ENCODE measurements at places on chromosomes 16 and 17.

DNA sequence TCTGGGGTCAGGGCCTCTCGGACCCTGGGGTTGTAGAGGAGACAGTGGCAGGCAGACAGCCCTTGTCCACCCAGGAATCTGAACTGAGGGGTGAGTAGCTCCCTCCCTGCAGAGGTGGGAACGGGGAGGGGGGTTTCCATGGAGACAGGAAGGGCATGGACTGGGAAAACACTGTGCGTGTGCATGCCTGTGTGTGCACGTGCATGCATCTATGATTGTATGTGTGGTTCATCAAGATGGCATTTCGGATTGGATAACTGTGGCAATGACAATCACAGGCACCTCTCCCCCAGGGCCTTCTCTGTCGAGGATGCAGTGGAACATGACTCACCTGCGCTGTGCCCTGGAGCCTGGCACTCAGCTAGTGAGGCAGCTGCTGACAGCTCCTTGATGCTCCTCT is 6.1 kb upstream of the CD300C start:
- peak; percentile 51 for DNase-seq

DNA sequence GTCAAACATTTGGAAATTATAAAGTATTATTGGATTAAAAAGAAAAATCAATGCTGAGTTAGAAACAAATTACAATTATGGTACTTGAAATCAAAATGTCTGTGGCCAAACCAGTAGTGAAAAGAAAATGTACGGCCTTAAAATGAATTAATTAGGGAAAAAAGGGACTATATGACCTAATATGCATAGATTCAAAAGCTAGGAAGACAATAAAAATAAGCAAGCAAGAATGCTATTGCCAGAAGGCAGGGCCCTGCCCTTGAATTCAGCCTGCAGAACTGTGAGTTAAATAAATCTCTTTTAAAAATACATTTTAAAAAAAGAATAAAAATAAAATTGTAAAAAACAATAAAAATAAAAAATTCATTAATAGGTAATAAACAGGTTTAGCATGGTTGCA is 88.7 kb downstream of the TRIM37 start:
- DNase-seq = no peak

DNA sequence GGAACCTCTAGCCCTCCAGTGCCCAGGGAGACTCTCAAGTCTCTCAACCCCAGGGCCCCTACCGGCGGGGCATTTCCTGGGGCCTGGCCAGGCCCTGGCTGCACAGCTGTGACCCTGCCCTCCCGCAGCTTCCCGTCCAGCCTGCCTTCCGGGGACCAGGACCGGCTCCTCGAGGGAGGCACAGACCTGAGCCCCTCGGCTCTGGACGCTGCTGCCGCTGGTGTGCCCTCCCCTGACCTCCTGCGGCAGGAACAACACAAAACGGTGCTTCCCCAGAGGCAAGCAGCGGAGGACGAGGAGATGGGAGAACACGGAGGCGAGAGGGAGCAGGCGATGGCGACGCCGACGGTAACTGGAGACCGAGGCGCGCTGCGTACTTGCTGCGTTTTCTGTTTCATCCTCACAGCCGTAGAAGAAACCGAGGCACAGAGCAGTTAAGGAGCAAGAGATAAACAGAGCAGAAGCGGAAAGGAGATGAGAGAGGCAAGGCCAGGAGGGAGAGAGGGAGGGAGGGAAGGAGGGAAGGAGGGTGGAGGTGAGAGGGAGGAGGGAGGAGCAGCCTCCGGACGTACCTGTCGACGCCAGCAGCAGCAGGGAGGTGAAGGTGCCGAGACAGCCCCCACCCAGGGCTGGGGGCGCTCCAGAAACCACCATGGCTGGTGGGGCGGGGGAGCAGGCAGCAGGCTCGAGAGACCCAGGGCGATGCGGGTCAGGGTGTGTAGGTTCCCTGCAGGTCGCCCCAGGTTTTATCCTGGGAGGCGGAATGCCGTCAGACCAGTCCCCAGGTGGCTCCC is at the start of gene PRSS22:
Gene PRSS22 (minus strand): TSS at position 720 of the 794 bp plus-strand sequence. CDS start 66 bp downstream, at position 654.
- peak; percentile 56 for DNase-seq

GRCh38 chr16:1614456-1615102 is 2.4 kb downstream of the CRAMP1 start:
- peak; percentile 55 for DNase-seq

DNA sequence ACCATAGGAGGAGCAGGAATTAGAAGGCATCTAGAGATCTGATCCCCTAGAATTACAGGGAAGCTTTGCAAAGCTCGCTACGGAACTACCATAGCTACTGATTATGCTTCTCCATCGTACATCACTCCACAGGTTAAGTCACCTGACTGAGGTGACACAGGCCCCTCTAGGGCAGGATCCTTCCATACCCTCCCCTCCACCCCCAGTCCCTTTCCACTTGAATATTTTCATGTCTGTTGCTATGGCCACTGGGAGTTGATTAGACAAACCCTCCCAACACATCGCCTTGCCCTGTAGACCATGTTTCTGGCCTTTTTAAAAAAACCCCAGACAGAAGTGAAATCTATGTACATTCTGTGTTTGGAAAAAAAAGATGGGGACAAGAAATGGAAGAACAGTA is 287.1 kb downstream of the SOX9 start:
- no peak for DNase-seq

DNA sequence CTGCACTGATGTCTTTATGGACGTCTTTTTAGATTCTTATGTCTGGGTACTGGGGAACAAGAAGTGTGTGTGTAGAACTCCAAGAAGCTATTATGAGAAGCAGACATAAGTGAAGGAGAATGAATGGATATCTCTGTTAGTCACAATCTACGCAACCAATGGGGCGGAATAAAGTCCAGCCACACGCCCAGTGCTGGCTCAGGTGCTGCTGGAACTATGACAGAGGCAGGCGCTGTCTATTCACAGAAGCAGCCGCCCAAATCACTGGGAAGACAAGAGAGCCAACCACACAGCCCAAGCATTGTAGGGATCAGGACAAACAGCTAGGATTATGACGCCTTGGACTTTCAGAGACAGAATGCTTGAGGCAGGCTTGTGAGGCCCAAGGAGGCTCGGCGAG is 43.9 kb upstream of the ICAM2 start:
- peak; percentile 90 for DNase-seq

GRCh38 chr16:22213236-22213635 is 7.2 kb downstream of the EEF2K start:
- no peak for DNase-seq

GRCh38 chr17:48162946-48163506 is 55.5 kb downstream of the SNX11 start:
- DNase-seq = no peak

- no peak for DNase-seq
Measured at GRCh38 chr16:6837722-6838121, 494.9 kb upstream of the RBFOX1 start.

GRCh38 chr17:3003296-3004149 is 59.9 kb downstream of the OR1D5 start:
- DNase-seq = no peak

DNA sequence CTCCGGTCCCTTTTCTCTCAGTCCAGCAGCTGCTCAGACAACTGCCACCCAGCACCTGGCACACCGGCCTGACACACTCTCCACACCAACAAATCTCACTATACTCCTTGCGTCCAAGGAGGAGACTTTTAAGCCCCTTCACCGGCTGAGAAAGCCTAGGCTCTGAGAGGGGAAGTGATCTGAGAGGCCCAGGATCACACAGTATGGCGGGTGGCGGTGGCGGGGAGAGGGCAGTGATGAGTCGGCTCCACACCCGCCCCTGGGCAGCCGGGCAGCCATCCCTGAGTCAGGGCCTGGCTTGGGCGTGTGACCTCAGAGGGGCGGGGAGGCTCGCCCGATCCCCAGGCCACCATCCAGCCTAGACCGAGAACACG is 569 bp downstream of the FLII start:
- peak; percentile 62 for DNase-seq

DNA sequence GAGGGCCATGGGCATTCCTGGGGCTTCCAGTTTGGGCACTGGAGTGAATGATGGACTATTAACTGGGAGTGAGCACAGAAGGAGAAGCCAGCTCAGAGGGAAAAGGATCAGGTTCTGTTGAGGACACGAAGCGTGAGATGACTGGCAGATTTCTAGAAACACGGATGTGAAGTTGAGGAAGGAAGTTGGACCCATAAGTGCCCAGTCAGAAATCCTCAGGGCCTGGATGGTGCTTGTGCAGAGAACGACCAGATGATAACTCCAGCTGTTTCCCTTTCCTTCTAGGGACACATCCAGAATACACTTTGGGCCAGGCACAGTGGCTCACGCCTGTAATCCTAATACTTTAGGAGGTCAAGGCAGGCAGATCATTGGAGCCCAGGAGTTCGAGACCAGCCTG is 23.3 kb upstream of the ANKRD40CL start:
- DNase-seq = no peak

DNA sequence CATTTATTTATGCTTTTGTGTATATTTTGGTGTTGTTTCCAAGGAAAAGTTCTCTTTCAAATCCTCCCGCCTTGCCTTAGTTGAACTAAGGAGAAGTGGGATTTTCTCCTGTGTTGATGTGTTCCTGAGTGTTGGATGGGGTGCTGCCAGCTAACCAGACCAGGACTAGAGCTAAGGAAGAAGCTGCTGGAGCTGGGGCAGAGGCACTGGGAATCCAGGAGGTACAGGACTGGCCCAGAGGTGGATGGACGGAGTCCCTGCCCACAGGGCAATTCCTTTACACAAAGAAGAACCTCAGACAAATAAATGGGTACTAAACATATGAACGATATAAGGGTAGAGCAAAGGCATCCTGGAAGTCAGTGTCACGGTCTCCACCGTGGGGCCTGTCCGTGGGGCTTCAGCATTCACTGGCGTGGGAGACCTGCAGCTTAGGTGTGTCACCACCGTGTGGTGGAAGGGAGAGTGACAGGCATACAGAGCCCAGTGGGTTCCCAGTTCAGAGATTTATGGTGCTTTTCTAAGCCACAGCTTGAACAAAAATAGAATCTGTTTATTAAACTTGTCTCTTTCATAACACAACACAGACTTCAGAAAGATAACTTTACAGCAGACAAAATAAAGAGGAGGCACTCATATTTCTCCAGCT is 270.7 kb downstream of the NTN1 start:
- peak; percentile 40 for DNase-seq

GRCh38 chr17:15464231-15464985 is 3.0 kb downstream of the CDRT4 start:
- DNase-seq = no peak

All from epithelial cell of esophagus (primary cell).